Stimulated activated CD8-positive, alpha-beta memory T cell treated with anti-CD3 and anti-CD28 coated beads, Interleukin-4, amount 100 ng/mL, for 1 hour (primary cell): ENCODE measurements at places on chromosomes 4 and X.

GRCh38 chrX:29237972-29238371 is 650.7 kb downstream of the IL1RAPL1 start:
- no peak for DNase-seq

DNA sequence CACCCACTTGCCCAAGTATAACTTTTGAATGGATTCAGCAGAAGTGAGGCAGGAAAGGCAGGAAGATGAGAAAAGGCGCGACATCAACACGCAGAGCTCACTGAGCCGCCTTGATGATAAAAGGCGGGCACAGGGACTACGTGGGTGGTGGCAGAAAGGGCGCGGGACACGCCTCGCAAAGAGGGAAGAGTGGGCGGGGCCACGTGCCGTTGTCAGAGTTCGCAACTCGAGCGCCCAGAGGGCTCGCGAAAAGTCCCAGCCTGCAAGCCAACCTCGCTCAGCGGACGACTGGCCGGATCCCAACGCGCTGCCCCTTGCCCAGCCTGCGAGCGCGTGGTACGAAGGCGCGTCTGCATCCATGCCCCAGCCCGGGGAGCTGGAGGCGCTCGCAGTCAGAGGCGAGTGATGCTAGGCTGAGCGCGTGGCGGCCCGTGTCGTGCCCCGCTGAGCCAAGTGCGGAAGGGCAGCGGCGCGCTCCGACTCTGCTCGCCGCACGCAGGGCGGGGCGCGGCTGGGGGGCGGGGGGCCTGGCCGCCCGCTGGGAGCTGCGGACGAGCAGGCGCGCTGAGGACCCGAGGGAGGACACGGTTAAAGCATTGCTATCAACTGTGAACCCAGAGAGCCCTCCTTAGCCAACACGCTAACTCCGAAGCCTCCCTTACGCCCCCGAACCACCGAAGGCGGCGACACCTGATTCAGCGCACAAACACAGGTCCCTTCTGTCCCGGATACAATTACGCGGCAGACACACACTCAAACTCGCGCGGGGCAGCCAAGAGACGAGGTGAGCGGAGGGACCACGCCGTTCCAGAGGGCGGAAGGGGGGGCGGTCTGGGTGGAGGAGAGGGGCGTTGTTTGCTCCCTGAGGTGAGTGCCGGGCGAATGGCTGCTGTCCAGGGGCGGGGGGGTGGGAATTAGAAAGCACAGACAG is at the start of gene UGT8:
UGT8 (plus strand) TSS at position 617 of the 931 bp plus-strand sequence. CDS start 24,074 bp downstream, outside the sequence.
- DNase-seq, result no peak

DNA sequence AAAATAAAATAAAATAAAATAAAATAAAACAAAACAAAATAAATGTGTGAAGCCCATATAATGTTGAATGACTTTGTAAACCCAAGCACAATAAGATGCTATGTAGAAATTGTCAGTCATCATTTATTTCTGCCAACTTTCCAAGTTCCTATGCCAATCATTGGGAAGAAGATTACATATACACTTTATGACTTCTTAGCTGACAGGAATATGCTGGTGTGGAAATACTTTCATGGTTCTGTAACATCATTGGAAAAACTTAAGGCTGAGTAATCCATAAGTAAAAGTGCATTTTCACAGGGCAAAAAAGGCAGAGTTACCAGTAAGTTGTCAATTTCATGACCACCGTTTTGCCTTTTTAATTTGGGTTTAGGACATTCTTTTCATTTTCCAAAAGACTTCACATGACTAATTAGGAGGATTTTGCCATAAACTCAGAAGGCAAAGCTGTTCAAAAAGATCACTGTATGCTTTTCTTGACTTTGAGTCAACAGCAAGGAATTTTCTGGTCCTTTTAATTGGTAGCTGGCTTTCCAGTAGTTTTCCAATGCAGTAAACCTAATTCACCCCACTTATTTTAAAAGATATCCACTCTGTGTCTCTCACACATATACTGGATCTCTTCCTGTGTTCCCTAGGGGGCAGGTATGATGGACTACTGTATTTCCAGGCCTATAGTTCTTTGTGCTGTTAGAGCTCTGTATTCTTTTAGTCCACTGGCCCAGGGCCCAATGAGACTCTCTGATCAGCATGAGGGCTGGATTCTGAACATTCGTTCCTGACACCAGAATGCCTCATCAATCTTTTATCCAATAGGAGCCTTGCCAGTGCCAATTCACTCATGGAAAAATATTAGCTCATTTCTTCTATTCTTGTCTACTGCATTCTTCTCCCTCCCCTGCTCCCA is 26.2 kb upstream of the SCRG1 start:
- DNase-seq, result no peak

- no peak for DNase-seq
Measured at GRCh38 chr4:14961292-14961691, 41.0 kb upstream of the CPEB2 start.

DNA sequence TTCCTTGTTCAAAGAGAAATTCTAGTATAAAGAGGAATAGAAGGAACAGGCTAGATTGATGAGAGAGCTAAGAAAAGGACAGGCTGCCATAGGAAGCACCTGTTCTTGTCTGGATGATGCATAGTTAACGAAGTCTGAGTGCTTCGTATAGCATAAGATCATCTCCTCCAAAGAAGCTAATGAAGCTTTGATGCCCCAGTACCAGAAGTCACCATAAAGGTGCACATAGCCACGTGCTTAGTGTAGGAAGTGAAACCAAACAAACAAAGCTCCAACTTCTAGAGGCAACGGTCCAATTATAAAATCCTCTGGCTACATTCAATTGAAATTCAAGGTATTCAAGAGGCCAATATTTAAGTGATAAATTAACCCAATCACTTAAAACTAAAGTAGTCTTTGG is 31.0 kb downstream of the AFAP1 start:
- no peak for DNase-seq

- no peak for DNase-seq
Measured at GRCh38 chr4:38347251-38347650, 316.7 kb upstream of the KLF3 start.

DNA sequence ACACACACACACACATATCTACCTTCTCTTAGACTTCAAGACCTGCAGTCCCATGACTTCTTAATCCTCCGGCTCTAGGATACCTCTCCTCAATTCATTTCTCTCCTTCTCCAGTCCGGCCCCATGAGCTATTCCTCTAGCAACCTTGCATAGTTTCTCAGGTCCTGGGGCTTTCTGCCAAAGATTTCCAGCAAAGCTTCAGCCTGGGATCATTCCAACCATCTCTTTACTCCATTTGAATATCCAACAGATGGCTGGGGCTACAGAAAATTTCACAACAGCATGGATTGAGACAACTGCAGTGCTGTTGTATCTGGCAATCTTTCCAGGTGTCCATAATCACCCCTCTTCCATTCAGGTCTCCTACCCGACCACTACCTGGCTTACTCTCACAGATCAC is 184.1 kb downstream of the DCHS2 start:
- DNase-seq, result no peak

DNA sequence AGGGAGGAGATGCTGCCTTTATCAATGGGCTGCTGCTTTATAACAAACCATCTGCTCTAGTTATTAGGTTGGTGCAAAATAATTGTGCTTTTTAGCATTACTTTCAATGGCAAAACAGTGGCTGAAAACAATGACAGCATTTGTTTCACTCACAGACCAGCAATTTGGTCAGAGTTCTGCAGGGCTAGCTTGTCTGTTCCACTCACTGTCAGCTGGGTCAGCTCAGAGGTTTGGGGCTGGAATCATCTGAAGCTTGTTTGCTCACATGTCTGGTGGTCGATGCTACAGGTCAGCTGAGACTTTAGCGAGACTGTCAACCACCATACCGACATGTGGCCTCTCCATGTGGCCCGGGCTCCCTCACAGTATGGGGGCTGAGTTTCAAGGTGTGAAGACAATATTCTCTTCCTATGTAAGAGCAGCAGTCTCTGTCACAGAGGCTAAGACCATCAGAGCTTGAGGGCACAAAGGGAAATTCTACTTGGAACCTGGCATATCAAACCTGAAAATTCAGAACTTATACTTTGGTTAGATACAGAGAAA is 81.3 kb upstream of the LIMCH1 start:
- DNase-seq, result no peak

GRCh38 chr4:150130933-150131332 is 52.7 kb downstream of the DCLK2 start:
- DNase-seq, result no peak

DNA sequence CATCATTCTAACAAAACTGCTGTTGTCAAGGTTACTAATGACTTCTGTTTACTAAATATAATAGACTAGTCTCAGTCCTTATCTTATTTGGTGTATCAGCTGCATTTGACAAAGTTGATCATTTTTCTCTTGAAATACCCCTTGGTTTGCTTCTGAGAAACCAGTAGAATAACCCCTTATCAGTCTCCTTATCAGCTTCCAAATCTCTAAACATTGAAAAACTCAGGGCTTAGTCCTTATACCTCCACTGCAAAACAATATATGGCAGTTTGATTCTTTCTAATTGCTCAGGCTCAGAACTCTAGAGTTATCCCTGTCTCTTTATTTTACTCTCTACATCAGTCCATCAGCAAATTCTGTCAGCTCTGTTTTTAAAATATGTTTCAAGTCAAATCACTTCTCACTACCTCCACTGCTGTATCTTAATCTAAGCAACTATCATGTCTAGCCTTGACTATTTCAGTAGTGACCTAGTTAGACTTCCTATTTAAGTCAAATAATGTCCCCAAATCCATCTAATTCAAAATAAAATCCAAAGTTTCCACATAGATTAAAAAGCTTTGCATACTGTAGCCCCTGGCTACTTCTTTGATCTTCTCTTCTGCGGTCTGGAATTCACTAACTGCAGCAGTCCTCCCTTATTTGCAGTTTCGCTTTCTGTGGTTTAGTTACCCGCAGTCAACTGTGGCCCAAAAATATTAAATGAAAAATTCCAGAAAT is 87.1 kb upstream of the NPNT start:
- no peak for DNase-seq

DNA sequence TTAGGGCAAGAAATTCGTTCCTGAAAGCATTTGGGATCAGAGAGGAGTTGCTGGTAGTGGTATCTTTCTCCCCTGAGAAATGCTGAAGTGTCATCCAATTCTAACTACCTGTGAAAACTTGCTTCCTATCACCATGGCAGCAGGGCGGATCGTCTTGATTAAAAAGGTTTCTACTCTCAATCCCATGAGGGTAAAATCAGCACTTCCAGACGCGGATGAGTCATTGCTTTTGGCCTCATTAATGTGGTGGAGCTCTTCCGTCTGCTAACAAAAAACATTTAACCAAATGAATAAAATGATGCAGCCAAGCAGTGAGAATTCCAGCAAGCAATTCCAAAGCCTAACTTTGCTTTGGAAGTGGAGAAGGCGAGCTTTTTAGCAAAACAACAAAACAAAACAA is 325.6 kb downstream of the CAMK2D start:
- DNase-seq, result no peak

- no peak for DNase-seq
Measured at GRCh38 chrX:8647176-8647575, 84.8 kb downstream of the ANOS1 start.

DNA sequence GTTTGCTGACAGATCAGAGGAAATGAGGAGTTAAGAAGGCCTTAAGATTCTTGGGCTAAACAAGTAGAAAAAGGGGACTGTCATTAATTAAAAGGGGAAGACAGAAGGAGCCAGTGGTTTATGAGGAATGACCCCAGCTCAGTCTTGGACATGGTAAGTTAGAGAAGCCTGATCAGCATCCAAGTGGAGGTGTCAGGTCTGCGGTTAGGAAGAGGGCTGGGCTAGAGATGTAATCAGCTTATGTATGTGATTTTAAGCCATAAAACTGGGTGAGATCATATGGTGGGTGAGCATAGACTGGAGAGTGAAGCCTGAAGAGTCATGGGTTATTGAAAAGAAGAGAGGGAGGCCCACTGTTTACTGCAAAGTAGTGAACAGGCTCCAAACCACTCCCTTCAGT is 246.1 kb downstream of the NR3C2 start:
- DNase-seq, result no peak

DNA sequence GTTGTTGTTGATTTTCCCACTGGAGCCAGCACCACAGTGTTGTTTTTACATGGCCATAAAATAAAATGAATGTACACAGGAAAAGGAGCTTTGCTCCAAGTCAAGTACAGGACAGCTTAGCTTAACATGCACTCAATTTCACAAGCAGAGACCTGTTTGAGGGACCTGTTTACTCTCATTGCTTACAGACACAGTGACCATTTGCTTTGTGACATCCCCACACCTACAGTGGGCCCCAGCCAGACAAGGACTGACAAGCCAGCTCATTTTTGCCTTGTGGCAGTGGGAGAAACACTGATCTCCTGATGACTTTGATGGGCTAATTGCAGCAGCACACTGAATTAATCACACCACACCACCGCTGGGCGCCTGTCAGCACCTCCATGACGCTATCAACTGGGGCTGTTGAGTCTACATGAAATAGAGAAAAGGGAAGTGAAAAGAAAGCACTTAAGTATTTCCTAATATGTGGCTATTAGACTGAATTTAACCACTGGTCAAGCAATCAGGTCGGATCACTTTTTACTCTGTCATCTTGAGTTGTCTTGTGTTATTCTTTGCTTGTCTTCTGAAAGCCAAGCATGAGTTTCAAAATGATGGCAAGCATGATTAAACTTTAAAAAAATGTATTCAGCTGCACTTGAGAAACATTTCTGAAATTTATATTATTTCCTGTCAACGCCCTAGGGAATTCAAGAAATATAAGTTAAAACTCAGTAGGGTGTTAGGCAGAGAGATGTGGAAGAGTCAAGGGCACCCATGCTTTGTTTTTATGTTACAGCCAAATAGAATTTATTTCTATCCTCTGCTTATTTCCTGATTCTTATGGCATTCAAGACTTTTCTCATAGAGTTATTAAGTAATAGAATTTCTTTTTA is 557.7 kb downstream of the RAB28 start:
- no peak for DNase-seq

- no peak for DNase-seq
Measured at GRCh38 chrX:104254442-104255115, at the start of gene ESX1. Gene ESX1, minus strand, starts transcription at chrX:104254933. Its CDS starts 84 bp downstream, at chrX:104254849.

DNA sequence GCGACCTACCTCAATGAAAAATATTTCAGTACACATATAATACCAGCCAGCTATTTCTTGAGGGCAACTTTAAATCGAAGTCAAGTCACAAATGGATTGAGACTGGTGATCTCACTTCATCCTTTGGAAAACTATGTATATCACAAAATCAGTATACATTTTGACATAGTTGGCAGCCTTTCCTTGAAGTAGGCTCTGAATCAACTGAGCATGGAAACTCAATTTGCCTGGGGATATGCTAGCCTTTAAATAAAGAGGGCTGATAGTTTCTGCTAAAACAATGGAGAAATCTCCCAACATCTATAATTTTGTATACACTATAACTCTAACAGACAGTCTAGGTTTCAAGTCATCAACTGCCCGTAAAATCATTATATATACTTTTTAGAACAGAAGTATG is 282.8 kb upstream of the TENM3 start:
- no peak for DNase-seq

DNA sequence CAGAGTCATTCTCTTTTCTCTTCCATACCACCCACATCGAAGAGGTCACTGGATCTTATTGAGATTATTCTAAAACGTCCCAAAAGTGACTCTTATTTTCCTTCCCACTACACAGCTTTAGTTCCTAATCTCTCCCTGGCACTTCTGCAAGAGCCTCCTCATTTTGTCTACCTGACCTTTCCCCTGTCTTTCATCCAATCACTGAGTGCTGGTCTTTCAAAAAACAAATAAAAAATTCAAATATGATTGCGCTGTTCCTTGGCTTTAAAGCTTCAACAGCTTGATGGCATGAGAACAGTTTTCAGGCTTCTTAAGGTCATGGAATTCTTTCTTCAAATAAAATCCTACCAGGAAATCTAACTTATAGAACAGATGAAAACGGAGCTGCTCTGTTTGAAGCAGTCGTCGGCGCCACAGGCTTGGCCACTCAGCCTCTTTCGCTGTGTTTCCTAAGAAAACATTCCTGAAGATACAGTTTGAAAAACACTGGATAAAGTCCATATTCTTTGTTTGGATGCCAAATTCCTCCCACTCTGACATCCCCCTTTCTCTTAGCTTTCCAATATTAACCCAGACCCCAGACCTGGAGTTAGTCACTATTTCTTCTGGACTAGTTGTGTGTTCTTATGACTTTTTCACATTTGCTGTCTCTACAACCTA is 12.5 kb downstream of the SYTL5 start:
- no peak for DNase-seq
